ENCODE measurements at places on chromosomes 6 and 20. TPM values are rescaled to one million over a fixed set of nuclear protein-coding genes. Genes with fewer than 3 reads are reported as not detected.

DNA sequence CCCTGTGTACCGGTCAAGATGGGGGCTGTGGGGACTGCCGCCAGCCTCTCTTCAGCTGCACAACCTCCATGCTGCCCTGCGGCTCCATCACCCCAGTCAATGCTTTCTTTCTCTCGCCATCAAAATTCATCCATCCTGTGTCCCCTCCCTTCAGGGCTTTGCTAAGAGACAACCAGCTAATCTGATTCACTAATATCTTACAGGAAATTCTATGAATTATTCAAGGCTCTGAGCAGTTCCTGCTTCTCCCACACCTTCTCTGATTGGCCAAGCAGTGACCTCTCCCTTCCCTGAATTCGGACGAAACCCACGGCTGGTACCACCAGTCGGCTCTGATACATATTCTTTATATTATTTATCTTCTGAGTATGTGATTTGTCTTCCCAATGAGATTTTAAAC, 13.8 kb downstream of the ITPR3 start:
- DNase-seq, result no peak

DNA sequence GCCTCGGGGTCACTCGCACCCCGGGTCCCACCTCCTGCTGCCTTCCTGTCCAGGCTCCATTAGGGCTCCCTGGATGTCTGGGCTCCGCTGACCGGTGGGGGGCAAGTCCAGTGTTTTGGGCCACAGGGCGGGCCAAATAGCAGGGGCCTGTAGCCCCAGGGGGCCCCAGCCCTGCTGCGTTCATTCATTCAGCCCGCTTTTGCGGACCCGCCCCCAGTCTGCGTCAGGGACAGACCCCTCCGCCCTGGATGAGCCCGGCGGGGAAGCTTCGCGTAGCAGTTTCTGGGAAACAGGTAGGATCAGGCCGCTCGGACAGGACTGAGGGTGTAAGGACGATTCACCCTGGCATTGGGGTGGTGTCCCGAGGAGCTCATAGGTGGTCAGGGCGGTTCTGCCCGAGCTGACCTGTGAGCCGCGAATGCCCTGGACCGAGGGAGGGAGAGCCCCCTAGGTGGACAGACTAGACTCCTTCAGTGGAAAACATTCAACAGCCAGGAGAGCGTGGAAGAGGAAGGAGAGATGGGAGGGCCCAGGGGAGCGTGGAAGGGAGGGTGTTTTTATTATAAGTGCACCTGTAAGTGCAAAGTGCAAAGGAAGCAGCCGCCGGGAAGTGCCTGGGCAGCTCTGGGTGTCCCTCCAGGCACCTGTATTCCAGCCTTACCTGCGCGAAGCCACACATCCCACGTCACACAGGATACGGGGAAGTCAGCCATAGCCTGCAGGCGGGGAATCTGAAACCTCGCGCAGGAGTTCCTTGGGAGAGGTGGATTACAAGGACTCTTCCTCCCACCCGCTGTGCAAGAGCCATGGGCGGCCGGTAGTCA, 662 bp downstream of the ENTPD6 start:
- no peak for DNase-seq

The WFDC5 gene
- total RNA-seq, result not detected

GRCh38 chr6:116945809-116946208, 68.8 kb downstream of the RFX6 start:
- DNase-seq, result no peak

DNA sequence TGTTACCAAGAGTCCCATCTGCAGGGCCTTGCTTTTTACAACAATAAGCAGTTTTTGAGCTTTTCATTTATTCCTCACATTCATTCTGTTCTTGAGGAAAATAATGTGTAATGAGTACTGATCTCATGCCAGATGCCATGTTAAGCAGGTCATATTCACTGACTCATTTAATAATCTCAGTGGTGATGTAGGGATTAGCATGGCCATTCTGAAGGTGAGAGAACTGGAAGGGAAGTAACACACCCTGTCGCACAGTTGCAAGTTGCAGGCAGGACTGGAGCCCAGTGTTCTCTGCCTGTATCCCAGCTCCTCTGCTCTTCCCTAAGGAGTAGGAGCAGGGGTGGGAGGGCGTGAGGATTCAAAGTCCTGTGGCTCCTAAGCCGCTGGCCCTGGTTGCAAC, 5.6 kb downstream of the PCIF1 start:
- DNase-seq, result no peak

DNA sequence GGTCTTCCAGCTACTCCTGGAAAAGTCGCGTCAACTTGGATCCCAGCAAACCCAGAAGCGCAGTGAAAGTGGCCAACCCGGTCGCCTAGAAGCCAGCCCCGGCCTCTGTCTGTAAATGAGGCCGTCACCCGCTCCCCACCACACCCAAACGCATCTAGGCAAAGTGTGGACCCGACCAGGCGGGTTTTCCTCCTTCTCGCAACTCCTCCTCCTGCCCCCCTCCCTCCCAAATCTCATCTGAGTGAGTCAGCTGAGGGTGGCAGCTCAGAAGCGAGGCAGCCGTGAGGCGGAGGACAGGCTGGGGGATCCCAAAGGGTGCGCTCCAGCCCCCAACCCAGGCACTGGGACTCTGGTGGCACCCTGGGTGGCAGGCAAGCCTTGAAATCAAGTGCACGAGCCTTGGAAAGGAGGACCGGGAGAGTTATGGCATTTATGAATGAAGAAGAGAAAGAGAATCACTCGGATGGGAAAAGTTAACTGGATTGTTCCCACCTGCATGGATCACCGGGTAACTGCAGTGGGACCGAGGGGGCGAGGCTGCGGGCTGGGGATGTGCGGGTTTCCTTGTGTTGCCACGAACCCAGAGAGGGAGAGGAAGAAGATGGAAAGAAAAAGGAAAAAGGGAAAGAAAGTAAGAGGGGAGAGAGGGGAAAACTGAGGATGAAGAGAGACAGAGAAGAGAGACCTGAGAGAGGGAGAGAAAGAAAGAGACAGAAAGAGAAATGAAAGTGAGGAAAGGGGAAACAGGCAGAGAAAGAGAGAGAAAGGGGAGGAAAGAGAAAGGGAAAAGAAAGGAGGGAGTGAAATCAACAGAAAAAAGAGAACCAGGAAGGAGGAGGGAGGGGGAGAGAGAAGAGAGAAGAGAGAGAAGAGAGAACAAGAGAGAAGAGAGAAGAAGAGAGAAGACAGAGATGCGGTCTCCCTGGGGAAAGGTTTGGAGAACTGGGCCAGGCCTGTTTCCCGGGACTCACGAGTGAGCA, at the start of gene APCDD1L:
TSS of gene APCDD1L (minus strand) at position 167 of the 980 bp plus-strand sequence. CDS start 692 bp downstream, outside the sequence.
- no peak for DNase-seq
